ENCODE measurements at places on chromosomes 4 and X.

DNA sequence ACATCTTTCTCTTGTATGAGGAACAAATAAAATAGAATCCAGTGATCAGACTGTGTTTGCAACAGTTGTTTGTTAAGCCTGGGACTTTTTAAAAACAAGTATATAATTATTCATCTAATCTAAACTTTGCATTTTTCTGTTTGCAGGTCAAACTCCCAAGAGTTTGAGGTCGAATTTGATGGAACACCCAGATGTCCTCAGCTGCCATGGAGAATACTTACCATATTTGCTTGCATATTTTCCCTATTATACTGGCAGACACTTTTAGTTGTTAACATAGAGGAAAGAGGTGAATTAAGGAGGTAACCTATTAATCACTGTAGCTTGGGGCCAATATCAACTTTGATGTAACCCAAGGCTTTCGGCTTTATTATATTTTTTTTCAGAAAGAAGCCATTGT lies 401.5 kb upstream of the DIPK2B start:
- DNase-seq = no peak

DNA sequence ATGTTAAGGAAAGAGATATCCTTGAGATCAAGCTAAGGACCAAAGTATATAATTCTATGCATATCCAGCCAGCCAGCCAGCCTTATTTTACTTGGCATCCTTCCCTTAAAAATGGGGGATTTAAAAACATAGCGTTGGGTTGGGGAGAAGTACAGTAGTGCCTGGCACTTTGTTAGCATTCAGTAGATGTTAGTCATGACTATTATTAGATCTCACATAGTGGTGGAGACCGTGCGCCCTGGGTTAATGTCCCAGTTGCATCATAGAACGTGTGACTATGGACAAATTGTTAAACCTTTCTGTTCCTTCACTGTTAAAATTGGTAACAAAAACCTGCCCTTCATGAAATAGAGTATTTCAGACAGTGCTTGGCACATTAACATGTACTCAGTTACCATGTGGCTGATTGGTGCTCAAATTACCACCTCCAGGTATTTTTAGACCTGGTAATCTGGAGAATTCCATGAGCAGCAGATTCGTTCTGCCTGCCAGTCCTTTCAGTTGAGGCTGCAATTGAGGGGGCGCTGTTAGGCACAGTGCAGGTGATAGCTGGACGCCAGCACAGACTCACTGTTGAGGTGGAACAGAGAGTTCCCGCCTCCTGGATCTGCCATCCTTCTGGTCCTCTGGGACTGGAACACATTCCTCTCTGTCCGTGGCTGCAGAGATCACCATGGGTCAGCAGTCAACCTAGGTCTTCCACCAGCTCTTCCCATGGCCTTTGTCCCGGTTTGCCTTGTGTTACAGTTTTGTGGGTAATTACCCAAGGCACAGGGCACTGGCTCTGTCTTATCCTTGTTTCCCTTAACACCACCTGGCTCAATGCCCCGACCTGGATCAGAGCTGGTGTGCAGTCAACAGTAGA lies 31.7 kb downstream of the RBBP7 start:
- no peak for DNase-seq

- DNase-seq = no peak
Measured at GRCh38 chr4:85381968-85382367, 93.0 kb upstream of the ARHGAP24 start.

- DNase-seq = no peak
Measured at GRCh38 chrX:134741746-134742145, 83.5 kb upstream of the PLAC1 start.

DNA sequence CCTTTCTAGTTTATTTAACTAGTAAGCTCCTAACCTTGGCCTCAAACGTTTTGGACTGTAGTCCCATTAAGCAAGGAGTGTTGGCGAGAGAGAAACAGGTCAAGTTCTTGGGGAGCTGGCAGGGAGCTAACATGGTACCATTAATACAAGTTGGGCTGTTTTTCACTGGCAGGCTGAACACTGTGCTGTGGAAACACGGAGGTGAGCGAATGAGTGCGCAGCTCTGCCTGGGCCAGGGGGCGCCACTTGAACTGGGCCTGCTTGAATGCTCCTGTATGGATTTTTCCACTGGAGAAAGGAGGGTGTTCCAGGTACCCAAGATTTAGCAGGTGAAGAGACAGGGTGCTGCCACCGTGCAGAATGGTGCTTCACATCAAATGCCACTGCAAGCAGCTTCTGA lies 7.4 kb upstream of the SMS start:
- DNase-seq = no peak

- no peak for DNase-seq
Measured at GRCh38 chr4:152089584-152089983, 328.8 kb upstream of the GATB start.

GRCh38 chr4:104848597-104849225 lies 298.0 kb upstream of the TET2 start:
- no peak for DNase-seq

DNA sequence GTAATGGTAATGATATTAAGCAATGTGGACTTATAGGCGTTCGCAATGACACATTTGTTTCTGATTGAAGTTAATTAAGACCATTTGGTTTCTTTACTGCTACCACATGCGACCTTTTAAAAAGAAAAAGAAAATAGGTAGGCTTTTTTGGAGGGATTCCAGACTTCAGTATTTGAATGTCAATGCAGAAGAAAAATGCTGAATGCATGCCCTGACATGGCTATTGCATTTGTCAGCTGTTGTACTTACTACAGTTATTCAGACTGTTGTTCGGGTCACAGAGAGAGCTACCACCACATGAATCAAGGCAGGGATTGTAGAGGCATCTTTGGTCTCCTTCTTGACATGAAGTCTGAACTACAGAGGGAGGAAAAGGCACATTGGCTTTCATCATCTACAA lies 163.7 kb downstream of the CORIN start:
- no peak for DNase-seq

DNA sequence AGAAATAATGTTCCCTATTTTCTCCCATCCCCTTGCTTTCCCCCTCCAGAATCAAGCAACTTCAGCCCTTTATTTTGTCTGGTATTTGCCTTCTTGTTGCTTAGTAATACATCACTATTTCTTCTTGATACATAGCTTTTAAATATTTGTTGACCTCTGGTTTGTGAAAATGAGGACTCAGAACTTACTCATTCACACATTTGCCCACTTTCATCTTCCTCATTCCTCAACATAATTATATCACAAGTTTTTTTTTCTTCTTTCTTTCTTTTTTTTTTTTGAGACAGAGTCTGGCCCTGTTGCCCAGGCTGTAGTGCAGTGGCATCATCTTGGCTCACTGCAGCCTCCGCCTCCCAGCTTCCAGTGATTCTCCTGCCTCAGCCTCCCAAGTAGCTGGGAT lies 28.9 kb upstream of the NDUFC1 start:
- DNase-seq = no peak

- no peak for DNase-seq
Measured at GRCh38 chr4:110248831-110249253, 50.4 kb upstream of the ELOVL6 start.

GRCh38 chrX:41921492-41922430 lies 1.6 kb downstream of the CASK start:
- peak; percentile 72 for DNase-seq

DNA sequence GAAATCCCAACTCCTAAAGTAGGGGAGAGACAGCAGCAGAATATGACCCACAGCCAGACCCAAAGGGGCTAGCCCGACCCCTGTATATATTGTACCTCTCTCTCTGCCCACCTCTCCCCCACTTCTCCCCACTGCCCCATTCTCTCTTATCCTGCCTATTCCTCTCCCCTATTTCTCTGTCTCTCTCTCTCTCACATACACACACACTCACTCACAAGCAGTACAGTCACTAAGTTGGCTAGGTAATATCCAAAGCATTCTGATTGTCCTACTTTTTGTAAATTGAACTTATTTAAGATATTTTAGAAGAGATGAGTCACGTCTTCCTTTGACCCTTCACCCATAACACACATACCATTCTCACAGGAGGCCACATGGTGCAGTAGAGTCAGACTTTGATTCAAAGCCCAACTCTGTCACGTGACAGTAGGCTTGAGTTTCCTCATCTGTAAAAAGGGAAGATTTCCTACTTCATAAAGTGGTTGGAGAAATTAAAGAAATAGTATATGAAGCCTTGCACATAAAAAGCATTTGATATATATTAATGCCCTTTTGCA lies 29.5 kb downstream of the SRPX2 start:
- no peak for DNase-seq

DNA sequence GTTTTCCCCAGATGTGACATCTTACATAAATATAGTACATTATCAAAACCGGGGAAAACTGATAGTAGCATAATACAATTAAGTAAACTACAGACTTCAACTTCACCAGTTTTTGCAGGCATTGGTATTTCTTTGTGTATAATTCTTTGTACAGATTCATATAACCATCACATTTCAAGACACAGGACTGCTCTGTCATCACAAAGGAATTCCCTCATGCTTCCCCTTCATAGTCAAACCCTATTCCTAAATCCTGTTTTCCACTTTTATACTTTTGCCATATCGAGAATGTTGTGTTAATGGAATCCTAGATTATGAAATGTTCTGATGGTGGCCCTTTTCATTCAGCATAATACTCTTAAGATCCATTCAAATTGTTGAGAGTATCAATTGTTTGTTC lies 36.0 kb downstream of the STIM2 start:
- no peak for DNase-seq

DNA sequence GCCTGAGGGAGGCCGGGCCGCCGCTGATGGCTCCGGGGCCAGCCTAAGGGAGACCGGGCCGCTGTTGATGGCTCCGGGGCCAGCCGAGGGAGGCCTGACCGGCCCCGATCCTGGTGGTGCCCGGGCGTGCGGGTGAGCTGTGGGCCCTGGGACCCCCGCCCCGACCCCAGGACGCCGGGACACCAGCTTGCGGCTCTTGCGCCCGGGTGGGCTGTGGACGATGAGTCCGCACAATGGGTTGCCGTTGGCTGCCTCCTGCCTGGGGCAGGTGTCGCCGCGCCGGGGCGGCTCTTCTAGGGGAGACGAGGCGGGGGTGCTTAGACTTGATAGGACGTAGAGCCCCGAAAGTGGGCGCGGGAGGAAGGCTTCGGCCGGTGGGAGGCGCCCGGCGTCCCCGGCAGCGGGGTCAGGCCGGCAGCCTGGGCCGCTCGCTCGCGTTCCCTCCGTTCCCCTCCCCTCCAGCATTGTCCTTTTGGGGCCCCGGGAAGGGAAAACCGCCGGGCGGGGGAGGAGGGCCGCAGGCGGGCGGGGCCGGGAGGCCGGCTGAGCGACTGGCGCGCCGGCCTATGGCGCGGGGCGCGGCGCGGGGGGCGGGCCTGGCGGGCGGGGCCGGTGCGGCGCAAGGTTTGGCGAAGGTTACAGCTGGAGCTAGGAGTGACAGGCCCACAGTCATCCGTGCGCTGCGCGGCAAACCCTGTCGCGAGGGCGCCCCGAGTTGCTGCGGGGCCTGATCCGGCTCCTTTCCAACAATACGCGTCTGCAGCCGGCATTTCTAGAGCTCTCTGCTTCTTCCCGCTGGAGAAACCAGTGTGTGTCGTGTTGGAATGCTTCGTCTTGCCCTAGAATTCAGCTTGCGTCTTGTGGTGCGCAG lies 819 bp downstream of the KIAA0232 start:
- peak; percentile 89 for DNase-seq

- no peak for DNase-seq
Measured at GRCh38 chrX:30822068-30822681, 66.9 kb downstream of the TAB3 start.

GRCh38 chr4:152290366-152290921 lies 245.4 kb downstream of the FBXW7 start:
- no peak for DNase-seq

- DNase-seq = peak; percentile 34
Measured at GRCh38 chr4:185143601-185143969, 519 bp downstream of the SLC25A4 start.
